ENCODE measurements at places on chromosomes 13 and 19.

GRCh38 chr19:39709026-39709872 is 5.0 kb downstream of the LGALS14 start:
- no peak for DNase-seq

- DNase-seq = no peak
Measured at GRCh38 chr19:38989066-38989605, 13.6 kb upstream of the FBXO17 start.

DNA sequence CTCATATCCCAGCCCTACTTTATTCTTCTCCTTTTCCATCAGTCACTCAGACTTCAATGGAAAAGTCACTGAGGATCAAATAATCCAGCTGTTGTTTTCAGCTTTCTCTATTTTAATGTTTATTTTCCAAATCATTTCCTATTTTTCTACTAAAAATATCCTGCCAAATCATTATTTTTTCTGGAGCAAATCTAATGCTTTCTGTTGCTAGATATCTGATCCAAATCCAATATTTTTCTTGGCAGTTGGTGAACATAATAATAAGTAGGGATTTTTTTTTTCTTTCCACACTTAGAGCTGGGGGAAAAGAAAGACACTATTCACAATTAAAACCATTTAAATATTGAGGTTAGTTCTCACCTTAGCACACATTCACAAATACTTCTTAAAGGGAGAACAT is 656.1 kb downstream of the DACH1 start:
- DNase-seq = peak; percentile 18

DNA sequence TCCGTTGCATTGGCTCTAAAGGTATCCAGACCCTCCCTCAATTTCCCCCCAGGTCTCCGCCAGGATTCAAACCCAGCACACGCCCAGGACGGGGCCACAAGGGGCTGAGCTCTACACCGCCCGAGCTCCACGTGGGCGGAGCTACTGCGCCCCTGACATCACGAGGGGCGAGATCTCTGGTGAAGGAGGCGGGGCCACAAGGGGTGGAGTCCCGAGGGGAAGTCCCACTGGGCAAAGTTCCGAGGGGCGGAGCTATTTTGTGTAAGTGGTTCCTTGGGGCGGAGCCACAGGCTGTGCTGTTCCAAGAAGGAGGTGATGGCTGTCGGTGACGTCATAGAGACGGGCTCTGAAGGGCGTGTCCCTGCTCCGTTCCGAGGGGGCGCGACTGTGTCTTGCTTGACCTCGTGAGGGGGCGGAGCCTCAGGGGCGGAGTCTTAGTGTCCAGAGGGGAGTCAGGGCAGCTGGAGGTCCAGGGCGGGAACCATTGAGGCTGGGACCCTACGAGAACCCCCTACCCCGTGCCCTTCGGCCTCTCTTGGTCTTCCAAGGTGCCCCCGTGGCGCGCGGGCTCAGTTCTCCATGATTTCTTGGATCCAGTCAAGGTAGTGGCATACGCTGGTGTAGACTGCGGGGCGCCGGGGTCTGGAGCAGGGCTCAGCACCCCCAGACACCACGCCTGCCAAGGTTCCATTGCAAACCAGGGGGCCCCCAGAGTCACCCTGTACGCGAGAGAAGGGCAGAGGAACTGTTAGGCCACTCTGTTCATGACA is 1.3 kb upstream of the KLK8 start:
- DNase-seq = no peak

GRCh38 chr13:34346626-34347025 is 528.7 kb downstream of the RFC3 start:
- DNase-seq = no peak

DNA sequence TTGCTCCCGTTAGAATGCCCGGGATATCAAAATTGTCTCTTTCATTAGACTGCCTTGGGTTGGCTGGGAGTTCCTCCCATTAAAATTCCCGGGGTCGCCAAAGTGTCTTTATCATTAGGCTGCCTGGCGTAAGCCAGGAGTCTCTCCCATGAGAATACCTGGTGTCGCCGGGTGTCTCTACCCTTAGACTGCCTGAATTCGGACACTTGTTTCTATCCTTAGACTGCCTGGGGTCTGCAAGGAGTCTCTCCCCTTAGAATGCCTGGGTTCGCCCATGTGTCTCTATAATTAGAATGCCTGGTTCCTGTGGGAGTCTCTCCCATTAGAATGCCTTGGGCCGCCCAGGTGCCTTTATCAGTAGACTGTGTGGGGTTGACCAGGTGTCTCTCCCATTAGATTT is 1538.2 kb downstream of the UQCRFS1 start:
- no peak for DNase-seq
